ENCODE measurements at places on chromosomes 16 and 17.

DNA sequence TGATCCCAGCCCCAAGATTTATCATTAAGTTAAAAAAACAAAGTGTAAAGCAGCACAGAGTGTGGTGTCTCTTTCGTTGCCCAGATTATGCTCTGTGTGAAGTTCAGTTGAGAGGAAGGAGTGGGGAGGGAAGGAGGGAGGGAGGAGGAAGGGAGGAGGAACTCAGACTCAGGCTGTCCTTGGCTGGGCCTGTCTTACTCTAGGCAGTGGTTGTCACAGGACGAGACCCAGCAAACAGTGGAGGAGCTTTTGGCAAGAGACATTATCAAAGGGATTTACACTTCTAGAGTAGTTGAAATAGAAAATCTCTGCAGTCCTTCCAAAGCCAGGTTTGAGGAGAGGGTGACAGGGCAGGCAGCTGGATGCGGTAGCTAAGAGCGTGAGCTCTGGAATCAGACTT, 27.8 kb downstream of the KNOP1 start:
- DNase-seq, result no peak

GRCh38 chr17:4146641-4147040, 3.6 kb downstream of the CYB5D2 start:
- DNase-seq, result no peak

DNA sequence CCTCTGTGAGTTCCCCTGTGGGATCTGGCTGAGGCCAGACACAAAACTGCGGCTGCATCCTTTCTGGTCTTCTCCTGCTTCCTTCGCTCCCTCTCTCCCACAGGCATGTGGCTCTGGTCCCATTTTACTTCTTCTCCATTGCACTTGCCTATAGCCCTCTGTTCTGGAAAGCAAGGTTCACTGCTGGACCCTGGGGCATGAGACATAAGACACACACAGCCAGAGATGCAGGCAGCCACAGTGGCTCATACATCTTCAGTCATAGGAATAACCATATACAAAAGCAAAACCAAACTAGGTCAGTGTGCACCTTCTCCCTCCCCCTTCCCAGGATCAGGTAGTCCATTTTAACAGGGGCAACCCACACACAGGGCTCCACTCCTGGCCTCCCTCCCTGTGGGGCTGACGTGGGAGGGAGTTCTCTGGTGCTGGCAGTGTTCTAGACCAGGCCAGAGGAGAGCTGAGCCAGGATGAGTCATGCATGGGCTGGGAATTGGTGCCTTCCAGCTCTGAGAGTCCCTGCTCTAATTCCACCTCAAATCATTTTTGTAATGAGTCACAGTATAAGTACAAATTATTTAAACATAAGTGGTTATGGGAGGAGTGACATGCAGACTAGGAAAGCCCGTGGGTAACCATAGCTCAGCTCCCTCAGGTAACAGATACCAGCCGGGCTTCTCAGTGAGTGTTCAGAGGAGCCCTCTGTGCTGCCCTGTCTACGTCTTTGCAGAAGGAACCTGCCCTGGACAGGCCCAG, 58.0 kb downstream of the ASIC2 start:
- peak; percentile 65 for DNase-seq

GRCh38 chr16:85780281-85780680, 19.1 kb downstream of the EMC8 start:
- DNase-seq, result no peak

GRCh38 chr16:24009098-24009497, 173.3 kb downstream of the PRKCB start:
- no peak for DNase-seq

DNA sequence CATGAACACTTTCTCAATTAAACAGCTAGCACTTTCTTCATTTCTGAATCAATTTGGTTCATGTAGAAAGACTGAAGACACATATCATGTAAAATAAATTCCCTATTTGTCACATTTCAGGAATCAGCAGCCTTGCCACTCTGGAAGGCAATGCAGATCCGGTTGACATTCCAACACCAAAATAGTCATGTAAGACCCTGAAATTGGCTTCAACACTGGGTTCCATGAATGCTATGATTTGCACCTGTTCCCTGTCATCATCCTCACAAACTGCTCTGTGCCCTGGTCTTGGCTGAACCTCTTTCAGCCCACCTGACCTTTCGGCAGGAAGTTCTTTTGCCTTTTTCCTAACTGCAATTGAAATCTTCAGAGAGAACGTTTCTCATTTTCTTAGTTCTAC, 156.9 kb downstream of the CDH8 start:
- DNase-seq, result no peak

- peak; percentile 13 for DNase-seq
Measured at GRCh38 chr16:72458035-72458434, 286.1 kb upstream of the PMFBP1 start.

DNA sequence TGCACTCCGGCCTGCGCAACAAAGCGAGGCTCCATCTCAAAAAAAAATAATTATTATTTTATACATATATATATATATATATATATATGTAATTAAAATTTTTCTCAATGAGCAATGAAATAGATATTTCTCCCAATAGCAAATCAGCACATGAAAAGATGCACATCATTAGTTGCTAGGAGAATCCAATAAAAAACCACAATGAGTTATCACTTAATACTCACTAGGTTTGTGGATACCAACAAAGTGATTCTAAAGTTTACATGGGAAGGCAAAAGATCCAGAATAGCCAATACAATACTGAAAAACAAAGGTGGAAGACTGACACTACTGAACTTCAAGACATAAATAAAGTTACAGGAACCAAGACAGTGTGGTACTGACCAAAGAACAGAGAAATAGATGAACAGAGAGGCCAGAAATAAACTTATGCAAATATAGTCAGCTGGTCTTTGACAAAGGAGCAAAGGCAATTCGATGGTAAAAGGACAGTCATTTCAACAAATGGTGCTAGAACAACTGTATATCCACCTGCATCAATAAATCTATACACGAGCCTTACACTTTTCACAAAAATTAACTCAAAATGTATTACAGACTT, 13.6 kb downstream of the SMG6 start:
- no peak for DNase-seq

Measured in mucosa of gallbladder (tissue), 1 donor.